MCF 10A (cell line): ENCODE measurements at places on chromosomes 7 and 10. TPM values are rescaled to one million over a fixed set of nuclear protein-coding genes. Genes with fewer than 3 reads are reported as not detected.

DNA sequence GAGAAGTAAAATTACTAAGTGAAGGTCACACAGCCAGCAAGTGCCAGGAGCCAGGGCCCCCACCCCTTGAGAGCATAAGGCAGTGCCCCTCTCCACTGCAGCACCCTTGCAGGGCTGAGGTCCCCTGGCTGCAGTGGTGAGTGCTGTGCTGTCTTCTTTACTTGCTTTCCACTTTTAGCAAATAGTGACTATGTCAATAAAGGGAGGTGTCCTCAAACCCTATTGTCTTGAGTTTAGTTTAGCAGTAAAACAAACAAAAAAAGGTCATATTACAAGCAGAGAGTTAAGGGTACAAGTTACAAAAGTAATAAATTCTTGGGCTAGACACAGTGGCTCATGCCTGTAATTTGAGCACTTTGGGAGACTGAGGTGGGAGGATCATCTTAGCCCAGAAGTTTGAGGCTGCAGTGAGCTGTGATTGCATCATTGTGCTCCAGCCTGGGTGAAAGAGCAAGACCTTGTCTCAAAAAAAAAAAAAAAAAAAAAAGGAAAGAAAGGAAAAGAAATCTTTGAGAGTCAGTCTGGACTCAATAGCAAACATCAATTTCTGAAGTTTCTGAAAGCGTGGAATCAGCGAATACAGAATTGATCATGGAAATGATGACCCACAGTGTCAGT, 39.0 kb upstream of the KIF5B start:
- no peaks in the 10 kb centered on the region for H3K27me3 ChIP-seq
- H3K4me3 ChIP-seq: no peak overlapping the region
- H3K27ac ChIP-seq: peak overlapping the region; percentile 7
- H3K4me1 ChIP-seq: no peaks in the 10 kb centered on the region

The EFCAB10 gene
- not detected in 2 replicates for total RNA-seq

The MSMB gene
- not detected in 2 replicates for total RNA-seq

DNA sequence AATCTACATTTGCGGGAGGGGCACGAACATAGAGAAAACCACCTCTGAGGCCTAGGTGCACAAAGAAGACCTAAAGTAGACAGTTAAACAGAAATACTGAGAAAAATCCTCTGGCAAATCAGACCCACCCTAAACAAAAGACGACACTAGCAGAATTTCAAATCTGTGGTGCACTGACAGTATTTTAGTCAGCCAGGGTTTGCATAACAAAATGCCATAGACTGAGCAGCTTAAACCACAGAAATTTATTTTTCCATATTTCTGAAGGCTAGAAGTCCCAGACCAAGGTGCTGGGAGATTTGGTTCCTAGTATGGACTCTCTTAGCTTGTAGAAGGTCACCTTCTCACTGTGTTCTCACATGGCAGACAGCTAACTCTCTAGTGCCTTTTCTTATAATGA, 26.3 kb downstream of the IPMK start:
- H3K4me1 ChIP-seq: peaks cover 30% of the 10 kb centered on the region
- H3K27me3 ChIP-seq: no peaks in the 10 kb centered on the region
- H3K36me3 ChIP-seq: peaks cover 8% of the 10 kb centered on the region
- no peak for DNase-seq
- no peak overlapping the region for H3K4me3 ChIP-seq

- peaks cover 15% of the 10 kb centered on the region for H3K4me1 ChIP-seq
- no peaks in the 10 kb centered on the region for H3K27me3 ChIP-seq
- no peak overlapping the region for H3K4me3 ChIP-seq
- H3K27ac ChIP-seq: peak overlapping the region; percentile 80
Observed at GRCh38 chr10:79488336-79488735, 24.0 kb upstream of the EIF5AL1 start.

- H3K27ac ChIP-seq: no peak overlapping the region
- H3K27me3 ChIP-seq: peaks cover 80% of the 10 kb centered on the region
- no peaks in the 10 kb centered on the region for H3K4me1 ChIP-seq
- no peaks in the 10 kb centered on the region for H3K36me3 ChIP-seq
Observed at GRCh38 chr10:123778719-123779517, 112.7 kb downstream of the CPXM2 start.

GRCh38 chr10:58107506-58107905, 160.2 kb downstream of the IPMK start:
- H3K36me3 ChIP-seq: no peaks in the 10 kb centered on the region
- H3K27ac ChIP-seq: no peak overlapping the region
- peaks cover 10% of the 10 kb centered on the region for H3K4me1 ChIP-seq
- no peak overlapping the region for H3K4me3 ChIP-seq
- peak; percentile 52 for DNase-seq
